Activated T-cell treated with anti-CD3 and anti-CD28 coated beads for 24 hours (primary cell): ENCODE measurements at places on chromosomes 3 and 15.

DNA sequence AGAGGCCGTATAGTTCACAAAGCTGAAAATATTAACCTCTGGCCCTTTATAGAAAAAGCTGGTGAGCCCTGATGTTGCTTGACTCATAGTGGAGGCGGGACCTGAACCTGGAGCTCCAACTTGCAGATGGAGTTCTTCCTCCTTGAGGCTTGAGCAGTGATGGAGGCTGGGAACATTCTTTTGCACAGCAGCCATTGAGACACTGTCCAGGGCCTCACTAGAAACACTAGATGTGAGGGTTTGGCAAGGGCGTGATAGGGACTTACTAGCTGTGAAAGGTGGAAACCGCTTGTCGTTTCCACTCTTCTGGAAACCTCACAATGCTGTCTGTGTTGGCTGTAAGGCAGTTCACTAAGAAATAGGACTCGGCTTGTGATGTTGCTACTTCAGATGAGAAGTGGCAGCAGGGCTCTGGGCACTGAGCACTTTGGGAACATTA, 12.5 kb downstream of the SMAD6 start:
- no peak for DNase-seq

GRCh38 chr3:182912474-182912873, 67.9 kb downstream of the DCUN1D1 start:
- no peak for DNase-seq

GRCh38 chr3:31777887-31778286, 203.2 kb downstream of the OSBPL10 start:
- DNase-seq: no peak

- DNase-seq: no peak
Measured at GRCh38 chr3:40597441-40597840, 72.7 kb downstream of the ZNF621 start.

- DNase-seq: no peak
Measured at GRCh38 chr15:81339321-81339720, 15.4 kb upstream of the STARD5 start.

DNA sequence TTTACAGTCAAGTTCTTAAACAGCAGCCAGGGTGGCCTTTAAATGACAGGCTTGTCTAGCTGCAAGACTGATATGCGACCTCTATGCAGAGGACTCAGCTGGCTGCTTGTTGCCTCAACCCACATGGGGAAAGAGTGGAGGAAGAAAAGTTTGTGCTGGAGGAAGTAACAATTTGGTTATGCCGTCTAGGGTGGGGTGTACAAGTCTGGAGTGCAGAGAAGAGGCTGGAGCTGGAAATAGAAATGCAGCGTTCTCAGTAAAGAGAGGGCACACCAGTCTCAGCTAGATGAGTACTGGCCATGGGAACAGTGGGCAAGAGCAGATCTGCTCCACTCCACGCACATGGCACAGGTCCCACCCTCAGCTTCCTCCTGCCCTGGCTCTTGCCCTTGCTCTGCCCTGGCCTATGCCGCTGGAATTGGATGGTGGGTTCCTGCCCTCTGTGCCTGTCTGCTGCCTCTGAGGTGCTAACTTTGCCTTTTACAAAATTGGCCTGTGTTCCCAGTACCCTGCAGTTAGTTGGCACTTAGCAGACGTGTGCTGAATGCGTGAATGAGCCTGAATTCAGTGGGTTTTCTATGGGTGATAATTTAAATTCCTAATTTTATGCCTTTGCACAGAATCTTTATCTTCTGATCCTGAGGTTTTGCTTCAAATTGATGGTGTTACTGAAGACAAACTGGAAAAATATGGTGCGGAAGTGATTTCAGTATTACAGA, 59.7 kb upstream of the FURIN start:
- no peak for DNase-seq

DNA sequence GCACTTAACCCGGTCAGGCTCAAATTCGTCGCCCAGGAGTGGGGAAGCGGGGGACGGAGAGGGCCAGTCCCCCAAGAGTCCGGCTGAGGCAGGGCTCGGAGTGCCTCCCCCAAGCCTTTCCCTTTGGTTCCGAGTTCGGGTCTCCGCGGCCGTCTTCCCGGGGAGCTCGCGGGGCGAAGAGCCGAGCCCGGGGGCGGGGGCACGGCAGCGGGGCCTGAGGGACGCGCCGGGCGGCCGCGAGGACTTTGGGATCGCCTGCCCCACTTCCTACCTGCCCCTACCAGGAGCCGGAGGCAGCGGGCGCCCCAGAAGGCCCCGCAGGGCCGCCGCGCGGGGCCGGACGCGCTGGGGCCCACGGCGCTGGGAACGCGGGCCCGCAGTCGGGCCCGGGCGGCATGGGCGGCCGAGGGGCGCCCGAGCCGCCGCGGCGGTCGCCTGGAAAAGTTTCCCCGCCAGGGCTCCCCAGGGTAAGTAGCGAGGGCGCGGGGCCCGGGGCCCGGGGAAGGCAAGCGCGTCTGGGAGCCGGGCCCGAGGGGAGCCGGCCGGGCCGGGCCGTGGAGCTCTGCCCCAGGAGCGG, 2.8 kb downstream of the FURIN start:
- DNase-seq: no peak

DNA sequence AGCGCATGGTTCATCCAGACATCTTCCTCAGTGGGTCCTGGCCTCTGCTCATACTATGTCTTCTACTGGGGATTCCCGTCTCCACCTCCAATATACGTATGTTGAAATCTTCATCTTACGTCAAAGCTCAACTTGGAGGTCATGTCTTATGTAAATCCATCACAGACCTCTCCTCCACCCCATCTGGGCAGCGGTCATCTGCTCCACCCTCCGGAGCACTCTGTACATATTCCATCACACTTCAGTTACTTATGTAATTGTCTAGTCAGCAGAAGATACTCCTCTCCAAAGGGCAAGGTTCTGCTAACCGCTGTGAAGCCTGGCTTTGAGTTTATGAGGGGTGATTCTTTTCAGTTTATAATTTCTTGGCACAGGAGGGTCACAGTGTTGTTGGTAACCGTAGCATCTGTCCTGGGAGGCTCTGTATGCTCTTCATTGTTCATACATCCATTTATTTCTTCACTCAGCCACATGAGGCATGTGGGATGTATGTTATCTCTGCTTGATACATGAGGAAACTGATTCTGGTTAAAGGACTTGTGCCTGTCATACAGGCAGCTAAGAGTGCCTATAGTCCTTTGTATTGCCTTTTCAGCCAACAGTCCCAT, 22.1 kb downstream of the MAP2K1 start:
- DNase-seq: no peak

DNA sequence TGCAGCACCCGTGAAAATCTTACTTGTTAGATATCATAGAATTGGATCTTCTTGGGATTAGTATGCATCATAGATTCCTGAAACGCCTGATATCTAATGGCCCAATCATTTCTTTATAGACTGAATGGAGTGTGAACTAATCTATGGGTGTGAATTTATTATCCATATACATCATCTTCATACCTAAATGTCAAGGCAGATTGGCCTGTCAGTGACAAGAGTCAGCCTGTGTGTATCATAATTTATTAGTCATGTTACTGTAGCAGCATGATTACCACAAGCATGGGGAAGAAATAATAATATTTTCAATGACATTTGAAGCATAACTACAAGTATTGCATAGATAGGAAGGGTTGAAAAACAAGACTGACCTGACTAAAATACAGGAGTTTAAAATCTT, 235.8 kb downstream of the RAP2B start:
- DNase-seq: no peak

DNA sequence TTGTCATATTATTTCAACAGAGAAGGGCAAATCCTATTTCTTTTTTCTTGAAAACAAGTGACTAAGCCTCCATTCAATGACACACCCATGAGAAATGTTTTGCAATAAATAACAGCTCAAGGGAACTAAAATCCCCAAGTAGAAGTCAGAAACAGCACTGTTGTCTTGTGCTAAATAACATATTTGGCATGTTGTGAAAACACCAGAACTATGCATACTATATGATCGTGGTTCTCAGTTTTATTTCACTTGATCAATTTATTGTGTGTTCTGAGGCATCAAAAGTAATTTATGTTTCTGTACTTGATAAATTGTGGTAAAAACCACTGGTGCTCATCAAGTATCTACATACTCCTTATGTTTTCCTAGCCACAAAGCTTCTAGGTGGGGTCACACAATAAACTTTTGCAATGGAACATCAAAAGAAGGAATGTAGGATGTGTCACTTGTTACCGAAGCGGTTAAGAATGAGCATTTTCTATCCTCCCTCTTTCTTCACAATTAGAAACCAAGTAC, 691.7 kb upstream of the CBLB start:
- no peak for DNase-seq

- DNase-seq: no peak
Measured at GRCh38 chr3:12702501-12702900, 38.6 kb upstream of the RAF1 start.

- DNase-seq: no peak
Measured at GRCh38 chr3:42012383-42012934, 50.6 kb upstream of the ULK4 start.

DNA sequence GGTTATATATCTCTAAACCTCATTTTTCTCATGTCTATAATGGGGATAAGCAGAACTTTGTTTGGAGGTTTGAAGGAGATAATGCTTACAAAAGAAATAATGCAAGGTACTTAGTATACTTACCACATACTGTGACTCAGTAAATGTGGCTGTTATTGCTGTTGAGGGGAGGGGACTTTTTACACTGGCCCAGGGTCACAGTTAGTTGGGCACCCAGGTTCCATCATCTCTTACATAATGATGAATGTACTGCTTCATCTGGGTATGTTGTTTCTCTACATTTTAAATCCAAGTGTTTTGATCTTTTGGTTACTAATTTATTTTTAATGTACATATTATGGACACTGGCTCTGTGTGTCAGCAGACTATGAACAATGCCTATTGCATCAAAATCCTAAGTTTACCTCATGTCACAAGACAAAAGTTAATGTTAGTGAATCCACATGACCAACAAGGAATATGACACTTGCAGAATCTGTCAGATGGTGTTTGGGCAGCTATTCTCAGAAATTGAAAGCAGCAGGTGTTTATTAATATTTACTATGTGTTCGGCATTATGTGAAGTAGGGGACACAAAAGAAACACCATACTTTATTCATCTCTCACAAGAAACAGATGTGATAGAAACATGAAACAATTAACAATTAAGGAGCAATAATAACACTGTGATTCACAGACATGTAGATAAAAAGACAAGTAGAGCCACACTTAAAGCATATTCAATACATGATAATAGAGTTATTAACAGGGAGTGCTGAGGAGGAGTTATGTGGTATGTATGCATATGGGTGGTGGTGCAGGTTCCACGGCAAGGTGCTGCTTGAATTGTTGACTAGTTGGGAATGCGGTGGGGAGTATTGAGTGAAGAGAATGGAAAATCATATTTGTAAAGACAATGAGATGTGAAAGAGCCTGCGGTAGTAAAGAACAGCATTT, 109.7 kb downstream of the GALK2 start:
- DNase-seq: no peak

- DNase-seq: no peak
Measured at GRCh38 chr3:21745966-21746365, 5.0 kb downstream of the ZNF385D start.

GRCh38 chr3:37183976-37184375, 9.6 kb upstream of the LRRFIP2 start:
- no peak for DNase-seq

GRCh38 chr15:26087395-26087794, 224.3 kb upstream of the ATP10A start:
- no peak for DNase-seq

GRCh38 chr3:124824286-124824915, 62.8 kb downstream of the ITGB5 start:
- DNase-seq: no peak

- DNase-seq: no peak
Measured at GRCh38 chr3:44721231-44722102, 8.0 kb upstream of the ZNF501 start.

GRCh38 chr3:192991356-192991755, 73.7 kb upstream of the MB21D2 start:
- no peak for DNase-seq

DNA sequence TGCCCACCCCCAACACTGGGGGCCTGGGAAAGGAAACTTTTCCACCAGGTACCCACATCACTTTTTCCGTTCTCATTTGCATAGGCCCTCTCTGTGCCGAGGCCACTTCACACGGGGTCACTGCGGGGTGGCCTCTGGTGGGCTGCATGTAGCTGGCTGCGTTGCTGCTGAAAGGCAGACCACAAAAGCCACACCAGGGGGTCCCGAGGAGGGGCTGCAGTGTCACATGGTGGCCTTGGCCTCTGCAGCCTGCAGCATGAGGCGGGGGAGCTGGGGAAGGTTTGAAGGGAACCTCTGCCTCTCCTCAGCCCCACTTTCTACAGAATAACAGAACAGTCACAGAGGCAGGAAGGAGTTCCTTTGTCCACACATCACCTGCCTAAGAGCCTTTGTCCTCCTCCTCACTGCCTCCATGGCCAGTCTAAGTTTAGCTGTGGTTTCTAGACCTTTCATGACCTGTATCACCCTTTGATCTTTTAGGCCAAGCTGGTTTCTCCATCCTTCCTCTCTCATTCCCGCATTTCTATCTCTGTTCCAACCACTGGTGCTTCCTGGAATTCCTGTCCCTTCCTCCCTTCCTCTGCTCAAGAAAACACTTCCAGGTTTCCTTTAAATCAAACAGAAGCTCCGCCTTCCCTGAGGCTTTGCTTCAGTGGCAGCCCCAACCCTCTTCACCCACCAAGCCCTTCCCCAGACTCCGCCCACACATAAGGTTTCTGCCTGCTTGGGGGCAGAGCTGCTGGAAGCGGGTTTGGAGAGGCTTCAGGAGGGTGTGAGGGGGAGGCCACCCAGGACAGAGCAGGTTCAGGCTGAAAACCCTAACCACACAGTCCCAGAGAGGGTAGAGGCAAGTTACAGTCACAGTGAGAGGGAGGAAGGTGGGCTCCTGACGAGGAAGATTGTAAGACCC, 150.7 kb upstream of the TLE3 start:
- no peak for DNase-seq
